ENCODE measurements at places on chromosomes 7 and 10.
A peak's percentile ranks its signal among the peaks of the same experiment; 100 is the strongest.

DNA sequence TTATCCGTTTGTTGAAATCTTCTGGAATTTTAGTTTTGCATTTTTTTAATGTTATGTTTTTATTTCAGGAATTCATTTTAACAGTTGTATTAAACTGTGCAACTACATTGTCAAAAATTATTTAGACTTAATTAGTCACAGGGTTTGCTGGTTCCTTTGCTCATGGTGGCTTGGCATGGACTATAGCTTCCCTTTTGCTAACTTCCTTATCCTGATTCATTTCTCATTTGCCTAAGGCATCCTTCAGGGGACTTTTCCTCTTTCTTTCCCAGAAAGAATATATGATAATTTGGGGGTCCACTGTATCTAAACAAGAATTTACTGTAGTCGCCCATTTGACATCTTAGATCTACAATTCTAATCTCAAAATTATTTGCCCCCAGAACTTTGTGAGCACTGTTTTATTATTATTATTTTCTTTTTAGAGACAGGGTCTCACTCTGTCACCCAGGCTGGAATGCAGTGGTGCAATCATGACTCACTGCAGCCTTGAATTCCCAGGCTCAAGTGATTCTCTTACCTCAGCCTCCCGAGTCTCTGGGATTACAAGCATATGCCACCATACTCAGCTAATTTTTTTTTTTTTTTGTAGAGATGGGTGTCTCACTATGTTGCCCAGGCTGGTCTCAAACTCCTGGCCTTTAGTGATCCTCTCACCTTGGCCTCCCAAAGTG lies 13.9 kb downstream of the FIGNL1 start:
- peak; percentile 38 for DNase-seq

GRCh38 chr7:85469446-85470010 lies 282.7 kb upstream of the SEMA3D start:
- DNase-seq = no peak

DNA sequence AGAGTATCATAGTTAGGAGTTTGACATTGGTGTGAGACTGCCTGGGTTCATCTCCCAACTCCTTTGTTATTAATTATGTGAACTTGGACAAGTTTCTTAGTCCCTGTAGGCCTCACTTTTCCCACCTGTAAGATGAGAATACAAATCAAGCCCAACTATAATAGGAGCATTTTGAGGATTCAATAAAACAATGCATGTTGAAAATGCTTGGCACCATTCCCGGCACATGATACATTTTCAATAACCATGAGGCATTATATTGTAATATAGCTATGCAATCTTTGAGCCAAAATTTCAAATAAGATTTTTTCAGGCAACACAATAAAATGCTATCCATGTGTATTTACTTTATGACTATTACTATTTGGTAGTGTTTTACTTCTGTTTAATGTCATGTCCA lies 229.0 kb upstream of the SP4 start:
- DNase-seq = no peak

- DNase-seq = no peak
Measured at GRCh38 chr10:86165666-86166065, 200.9 kb downstream of the GRID1 start.

DNA sequence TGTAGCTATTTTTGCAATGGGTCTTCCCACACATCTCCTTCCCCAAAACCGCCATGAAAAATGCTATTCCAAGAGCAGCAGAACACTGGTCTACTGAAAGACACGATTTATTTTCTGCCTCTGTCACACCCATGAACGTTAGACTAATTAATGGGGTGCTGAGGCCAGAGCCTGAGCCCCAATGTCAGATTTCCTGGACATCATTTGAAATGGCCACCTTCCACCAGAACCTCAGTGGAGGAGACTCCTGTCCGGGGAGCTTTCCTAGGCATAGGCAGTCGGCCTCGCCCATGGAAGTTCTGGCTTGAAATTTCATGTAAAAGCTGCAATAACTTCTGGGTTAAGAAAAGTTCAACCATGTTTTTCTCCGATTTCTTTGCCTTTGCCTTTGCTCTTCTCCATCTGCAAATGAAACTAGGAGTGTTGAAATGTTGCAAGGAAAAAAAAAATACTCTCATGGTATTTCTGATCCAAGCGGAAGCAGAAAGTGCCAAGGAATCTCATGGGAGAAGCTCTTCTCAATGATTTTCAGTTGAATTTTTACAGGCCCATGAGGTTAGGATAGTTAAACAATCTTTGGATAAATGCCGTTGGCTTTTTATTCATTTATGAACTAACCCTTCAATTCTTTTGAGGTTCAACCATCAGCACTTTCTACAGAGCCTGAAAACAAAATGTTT lies 570.8 kb upstream of the MGMT start:
- no peak for DNase-seq

DNA sequence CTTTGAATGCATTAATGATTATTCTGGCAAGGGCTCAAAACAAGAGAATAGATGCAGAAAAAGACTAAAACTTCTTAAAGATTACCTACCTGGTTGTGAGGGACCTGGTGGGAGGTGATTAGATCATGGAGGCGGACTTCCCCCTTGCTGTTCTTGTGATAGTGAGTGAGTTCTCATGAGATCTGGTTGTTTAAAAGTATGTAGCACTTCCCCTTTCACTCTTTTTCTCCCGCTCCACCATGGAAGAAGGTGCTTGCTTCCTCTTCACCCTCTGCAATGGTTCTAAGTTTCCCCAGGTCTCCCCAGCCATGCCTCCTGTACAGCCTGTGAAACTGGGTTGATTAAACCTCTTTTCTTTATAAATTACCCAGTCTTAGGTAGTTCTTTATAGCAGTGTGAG lies 226.6 kb downstream of the ARHGAP12 start:
- no peak for DNase-seq

DNA sequence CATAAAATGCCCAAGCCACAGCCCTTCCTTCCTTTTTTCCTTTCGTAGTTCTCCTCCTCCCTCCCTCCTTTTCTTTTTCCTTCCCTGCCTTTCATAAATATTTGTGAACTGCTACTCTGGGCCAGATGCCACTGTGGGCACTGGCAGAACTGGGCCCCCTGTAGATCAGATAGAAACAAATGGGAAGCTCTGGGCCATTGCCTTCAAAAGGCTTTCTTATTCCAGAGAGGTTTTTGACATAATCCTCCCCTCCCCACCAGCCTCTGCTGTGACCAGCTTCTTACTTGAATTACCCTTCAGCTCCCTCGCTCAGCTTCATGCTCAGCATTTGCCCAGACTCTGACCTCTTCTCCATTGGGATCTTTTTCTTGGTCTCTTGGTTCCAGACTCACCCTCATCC lies 886.8 kb downstream of the LRMDA start:
- DNase-seq = no peak

GRCh38 chr7:1842321-1843221 lies 172.5 kb downstream of the ELFN1 start:
- DNase-seq = no peak

- DNase-seq = peak; percentile 88
Measured at GRCh38 chr10:49398000-49398861, 2.3 kb upstream of the DRGX start.

DNA sequence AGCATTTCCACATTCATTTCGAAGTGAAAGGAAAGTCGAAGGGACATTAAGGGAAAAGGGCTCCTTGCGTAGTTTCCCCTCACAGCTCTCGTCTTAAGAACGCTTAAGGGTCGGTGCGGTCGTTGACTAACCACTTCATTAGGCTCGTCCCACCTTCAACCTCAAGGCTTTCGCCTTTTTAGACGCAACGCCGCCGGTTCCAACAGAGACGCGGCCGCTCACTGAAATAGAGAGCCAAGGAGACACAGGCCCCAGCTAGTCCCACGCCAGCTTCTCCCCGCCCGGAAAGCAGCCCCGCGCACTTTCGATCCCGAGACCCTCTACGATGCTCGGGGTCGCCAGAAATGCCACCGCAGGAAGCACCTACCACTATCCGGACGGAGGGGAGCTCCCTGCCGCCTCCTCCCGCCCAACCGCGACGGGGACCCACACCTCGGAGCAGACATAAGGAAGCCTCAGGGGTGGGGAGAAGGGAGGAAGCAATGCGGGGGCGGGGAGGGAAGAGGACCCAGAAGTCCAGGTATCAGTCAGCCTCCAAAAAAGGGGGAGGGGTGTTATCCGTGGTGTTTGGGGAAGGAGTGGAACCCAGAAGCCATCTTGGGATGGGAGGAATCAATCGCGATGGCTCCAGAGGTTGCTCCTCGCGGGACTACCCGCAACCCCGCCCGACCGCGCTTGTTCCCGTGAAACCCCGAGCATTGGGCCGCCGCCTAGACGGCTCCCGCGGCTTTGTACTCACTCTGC lies 559 bp downstream of the TRA2A start:
- peak; percentile 62 for DNase-seq

DNA sequence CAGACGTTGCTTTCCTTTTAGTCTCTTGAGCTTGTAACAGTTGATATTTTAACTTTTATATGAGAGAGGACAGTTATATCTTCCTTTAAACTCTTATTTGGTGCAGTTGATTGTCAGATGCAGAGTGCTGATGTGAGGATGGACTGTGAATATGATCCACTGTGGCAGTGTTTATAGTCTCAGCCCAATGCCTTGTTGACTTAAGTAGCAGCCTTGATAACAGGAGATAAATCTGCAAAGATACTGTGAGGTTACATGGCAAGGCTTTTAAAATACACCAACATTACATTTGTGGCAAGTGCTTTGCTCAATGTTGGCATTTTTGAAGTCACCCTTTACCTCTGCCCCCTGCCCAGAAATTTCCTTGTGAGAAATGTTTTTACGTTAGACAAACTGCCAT lies 206.7 kb downstream of the AUTS2 start:
- DNase-seq = no peak

DNA sequence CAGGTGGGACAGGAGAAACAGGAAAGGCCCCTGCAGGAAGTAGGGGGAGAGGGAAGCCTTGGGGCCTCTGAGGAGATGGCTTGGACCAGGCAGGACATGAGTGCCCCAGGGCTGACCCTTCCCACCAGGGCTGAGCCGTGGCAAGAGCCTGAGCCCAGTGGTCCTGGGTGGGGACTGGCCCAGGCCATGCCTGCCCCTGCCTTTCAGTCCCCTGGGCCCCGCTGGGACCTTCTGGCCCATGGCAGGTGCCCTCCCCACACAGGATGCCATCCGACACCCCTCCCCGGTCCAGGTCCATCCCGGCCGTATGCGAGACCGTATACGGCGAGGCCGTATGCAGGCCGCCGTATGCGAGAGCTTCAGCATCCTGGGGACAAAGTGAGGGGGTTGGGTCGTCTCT lies 2.0 kb downstream of the GRIFIN start:
- DNase-seq = no peak

DNA sequence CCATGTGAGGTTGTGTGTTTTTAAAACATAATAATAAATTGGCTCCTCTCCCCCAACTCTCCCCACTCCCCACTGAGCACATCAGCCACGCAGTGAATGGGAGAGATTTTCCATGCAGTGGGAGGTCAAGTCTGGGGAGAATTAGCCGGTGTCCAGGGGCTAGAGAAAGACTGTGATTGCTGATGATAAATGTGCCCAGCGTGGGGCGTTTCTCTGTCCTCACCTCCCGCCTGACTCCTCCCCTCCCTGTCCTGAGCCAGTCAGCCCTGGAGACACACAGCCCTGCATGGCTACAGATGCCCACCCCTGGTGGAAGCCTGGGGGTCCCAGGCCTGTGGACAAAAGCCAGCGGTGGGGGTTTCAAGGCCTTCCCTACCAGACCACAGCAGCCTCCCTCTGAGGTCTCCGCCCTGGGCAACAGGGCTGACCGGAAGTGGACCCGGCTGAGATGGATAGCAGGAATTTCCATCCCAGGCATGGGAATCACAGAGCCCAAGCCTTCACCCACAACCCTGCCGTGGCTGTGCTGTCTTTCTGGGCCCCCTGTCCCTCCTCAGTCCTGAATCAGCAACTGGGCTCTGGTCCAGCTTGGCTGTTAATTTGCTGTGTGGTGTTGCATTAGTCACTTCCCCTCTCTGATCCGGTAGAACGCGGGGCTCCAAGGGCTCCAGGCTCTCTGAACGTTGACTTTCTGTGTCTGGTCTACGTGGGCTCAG lies 46.8 kb upstream of the SLC29A3 start:
- peak; percentile 44 for DNase-seq

DNA sequence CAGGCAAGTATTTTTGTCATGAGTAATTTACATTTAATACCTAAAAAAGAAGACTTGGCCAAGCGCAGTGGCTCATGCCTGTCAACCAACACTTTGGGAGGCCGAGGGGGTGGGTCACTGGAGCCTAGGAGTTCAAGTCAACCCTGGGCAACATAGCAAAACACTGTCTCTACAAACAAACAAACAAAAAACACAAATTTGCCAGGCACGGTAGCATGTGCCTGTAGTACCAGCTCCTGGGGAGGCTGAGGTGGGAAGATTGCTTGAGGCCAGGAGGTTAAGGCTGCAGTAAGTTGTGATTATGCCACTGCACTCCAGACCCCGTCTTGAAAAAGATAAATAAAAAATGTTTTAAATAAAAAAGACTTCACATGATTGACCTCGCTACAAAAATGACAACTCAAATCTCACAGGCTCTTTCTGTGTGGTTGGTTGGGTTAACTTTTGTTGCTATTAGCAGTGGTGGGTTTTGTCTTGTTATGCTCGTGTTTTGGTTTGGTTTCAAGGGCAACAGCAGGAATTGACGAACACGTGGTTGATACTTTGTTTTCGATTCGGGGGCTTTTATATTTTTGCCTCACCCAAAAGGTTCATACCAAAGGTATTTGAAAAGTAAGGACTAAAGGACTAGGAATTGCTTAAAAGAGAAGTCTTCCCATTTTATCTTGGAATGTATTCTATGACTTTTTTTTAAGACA lies 227.2 kb upstream of the MKLN1 start:
- no peak for DNase-seq

DNA sequence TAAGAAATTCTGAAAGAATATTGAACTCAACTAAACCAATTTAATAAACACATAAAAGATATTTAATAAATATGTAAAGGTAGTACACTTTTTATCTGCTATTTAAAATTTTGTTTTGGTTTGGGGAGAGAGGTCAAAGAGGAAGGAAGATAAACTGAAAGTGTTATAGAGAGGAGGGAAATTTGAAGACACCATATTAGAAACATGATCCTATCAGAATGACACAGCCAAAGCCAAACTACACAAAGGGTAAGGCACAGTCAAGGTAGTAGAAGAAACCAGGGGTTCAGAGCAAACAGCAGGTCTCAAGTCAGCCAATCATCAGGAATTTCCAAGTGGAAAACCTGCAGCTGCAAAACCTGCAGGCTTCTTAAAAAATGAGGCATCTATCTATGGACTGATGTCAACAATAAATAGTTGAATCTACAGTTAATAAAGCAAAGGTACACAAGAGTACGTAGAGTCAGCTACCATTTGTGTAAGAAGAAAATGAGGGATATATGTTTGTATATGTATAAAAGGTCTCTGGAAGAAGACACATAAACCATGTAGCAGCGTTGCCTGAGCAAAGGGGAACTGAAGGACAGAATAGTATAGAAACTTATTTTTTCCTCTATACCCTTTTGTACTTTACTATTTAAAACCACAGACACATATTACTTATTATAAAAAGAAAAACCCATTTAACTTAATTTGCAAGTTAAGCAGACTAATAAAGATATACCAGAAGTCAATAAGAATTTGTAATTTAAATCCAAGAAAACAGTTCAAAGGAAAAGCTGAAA lies 10.0 kb downstream of the ZNF800 start:
- no peak for DNase-seq

GRCh38 chr10:99427566-99428190 lies 2.7 kb downstream of the GOT1 start:
- no peak for DNase-seq

- no peak for DNase-seq
Measured at GRCh38 chr7:27923642-27923980, 183.6 kb downstream of the TAX1BP1 start.

GRCh38 chr10:98570834-98571233 lies 124.1 kb upstream of the HPS1 start:
- no peak for DNase-seq

GRCh38 chr10:2926918-2927660 lies 140.3 kb upstream of the PFKP start:
- no peak for DNase-seq

Measured in urothelium cell line (cell line).